ENCODE measurements at places on chromosomes 11 and 22. TPM values are rescaled to one million over a fixed set of nuclear protein-coding genes. Genes with fewer than 3 reads are reported as not detected.
A peak's percentile ranks its signal among the peaks of the same experiment; 100 is the strongest.

DNA sequence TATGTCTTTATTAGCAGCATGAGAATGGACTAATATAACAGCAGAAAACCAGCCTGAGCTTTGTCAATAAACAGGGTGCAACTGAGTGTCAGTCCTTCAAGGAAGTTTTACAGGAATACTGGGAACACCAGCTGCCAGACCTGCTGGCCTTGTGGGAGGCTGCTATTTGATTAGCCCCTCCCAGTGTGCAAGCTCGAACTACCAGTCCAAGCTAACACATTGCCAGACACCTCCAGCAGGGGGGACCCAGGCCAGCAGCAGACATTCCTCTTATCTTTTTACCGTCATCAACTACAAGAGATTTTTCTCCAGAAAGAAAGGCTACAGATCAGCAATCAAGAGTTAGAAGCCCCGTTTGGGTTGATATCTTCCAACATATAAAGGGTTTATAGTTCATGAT is 942.8 kb upstream of the TENM4 start:
- DNase-seq: no peak

DNA sequence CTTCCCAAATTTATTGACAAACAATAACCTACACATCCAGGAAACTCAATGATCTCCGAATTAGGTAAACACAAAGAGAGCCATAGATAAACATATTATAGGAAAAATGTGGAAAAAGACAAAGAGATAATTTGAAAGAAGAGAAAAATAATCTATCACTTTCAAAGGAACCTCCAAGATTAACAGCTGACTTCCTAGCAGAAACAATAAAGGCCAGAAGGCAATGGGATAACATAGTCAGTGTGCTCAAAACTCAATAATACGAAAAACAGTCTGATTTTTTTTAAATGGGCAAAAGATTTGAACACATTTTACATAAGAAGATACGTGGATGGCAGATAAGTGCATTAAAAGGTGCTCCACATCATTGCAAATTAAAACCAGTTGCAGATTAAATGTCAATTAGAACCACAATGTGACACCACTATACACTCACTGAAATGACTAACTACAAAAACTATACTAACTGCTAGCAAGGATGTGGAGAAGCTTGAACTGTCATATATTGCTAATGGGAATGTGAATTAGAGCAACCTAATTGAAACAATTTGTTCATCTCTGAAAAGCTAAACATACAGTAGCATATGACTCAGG is 300.4 kb downstream of the TMEM135 start:
- DNase-seq: no peak

GRCh38 chr11:32432565-32432964 is 2.8 kb downstream of the WT1 start:
- DNase-seq: no peak

GRCh38 chr11:118705111-118705741 is 25.8 kb upstream of the TREH start:
- DNase-seq: peak; percentile 63

GRCh38 chr11:44275241-44275640 is 34.7 kb downstream of the ALX4 start:
- no peak for DNase-seq

Gene KCNQ1
- 51.0 TPM for total RNA-seq

DNA sequence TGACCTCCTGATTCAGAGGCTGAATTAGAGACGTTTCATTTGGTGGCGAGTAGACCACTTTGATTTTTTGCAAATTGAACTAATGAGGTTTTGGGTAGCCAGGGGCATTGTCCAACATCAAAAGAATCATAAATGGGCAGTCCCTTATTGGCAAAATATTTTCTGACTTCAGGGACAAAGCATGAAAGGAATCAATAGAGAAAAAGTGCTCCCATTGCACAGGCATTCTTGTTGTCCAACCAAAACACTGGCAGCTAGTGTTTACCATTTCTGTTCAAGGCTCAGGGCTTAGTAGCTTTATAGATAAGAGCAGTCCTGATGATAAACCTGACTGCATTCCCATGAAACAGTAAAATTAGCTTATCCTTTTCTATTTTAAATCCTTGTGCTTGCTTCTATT is 6.4 kb upstream of the CARD16 start:
- DNase-seq: no peak

GRCh38 chr11:27241311-27242122 is 121.5 kb downstream of the CCDC34 start:
- no peak for DNase-seq

- DNase-seq: no peak
Observed at GRCh38 chr11:122344215-122344614, 228.2 kb upstream of the BLID start.

- DNase-seq: no peak
Observed at GRCh38 chr11:93820847-93821246, 29.6 kb downstream of the VSTM5 start.

Gene CD248
- total RNA-seq: 28.7 TPM

- DNase-seq: no peak
Observed at GRCh38 chr11:119974467-119974866, 163.4 kb downstream of the TRIM29 start.

Gene EMID1
- total RNA-seq: 8.2 TPM

- DNase-seq: no peak
Observed at GRCh38 chr11:21484039-21484438, 708.8 kb upstream of the ANO5 start.

Gene SYCE3
- not detected for total RNA-seq

Gene PGA4
- 0.83 TPM for total RNA-seq

DNA sequence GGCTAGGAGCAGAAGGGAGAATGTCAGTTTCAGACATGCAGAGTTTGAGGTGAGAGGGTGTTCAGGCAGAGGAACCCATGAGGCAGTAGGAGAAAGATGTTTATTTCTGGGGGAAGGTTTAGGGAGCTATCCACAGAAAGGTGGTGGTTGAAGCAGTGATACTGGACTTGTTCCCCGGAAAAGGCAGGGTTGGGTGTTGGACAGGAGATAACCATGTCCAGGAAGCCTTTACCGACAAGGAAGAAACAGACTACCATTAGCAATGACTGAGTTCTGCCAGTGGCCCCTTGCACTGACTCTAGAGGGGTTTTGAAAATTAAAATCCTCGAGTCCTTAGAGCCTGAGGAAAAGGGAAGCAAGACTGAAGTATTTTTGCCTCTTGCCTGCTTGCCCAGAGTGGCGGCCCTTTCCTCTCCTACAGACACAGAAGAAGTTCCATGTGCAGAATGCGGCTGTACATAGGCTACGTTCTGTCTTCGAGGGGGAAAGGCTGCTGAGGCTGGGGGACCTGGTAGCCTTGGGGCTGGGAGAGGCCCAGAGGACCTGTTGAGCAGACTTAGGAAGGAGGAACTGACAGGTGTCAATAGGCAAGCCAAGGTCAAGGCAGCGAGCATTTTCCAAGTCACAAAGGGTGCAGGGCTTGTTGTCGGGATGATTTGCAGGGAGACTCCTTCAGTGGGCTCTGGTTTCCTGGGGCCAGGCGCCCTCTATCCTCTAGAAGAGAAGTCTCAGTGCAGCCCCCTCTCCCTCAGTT is 146.7 kb downstream of the LDLRAD3 start:
- DNase-seq: no peak

- DNase-seq: no peak
Observed at GRCh38 chr11:102420547-102420946, 32.0 kb downstream of the TMEM123 start.

Gene GPR83
- total RNA-seq: not detected

- no peak for DNase-seq
Observed at GRCh38 chr11:62295504-62295903, 3.4 kb downstream of the SCGB1D4 start.

Measured in lower lobe of right lung (tissue), 2 donors.